A673 (cell line): ENCODE measurements at places on chromosomes 11 and 22.

GRCh38 chr22:22855617-22856308, 31.9 kb upstream of the IGLL5 start:
- peak; percentile 45 for DNase-seq

GRCh38 chr22:37449331-37450001, 22.2 kb upstream of the ELFN2 start:
- DNase-seq = no peak

- DNase-seq = no peak
Measured at GRCh38 chr11:119916568-119916967, 187.6 kb upstream of the NECTIN1 start.

DNA sequence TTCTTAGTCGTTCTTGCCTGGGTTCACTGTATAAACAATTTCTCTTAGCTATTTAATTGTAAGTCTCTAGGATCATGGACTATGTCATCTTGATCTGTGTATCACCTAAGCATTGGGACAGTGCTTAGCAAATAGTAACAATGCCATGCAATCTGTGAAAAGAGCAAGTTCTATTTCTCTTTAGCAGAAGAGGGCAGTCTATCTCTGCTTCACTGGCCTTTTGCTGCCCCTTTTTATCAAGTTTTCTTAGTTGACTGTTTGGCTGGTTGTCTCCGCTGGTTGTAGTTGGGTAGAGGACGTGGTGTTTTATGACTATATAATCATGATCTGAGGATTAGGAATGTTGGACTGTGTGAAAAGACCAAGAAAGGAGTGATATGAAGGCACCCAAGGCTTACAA, 315.0 kb downstream of the JRKL start:
- peak; percentile 45 for DNase-seq

- no peak for DNase-seq
Measured at GRCh38 chr11:58658623-58659022, 36.2 kb downstream of the CNTF start.

GRCh38 chr11:11978792-11979487, 29.5 kb downstream of the DKK3 start:
- DNase-seq = peak; percentile 74

DNA sequence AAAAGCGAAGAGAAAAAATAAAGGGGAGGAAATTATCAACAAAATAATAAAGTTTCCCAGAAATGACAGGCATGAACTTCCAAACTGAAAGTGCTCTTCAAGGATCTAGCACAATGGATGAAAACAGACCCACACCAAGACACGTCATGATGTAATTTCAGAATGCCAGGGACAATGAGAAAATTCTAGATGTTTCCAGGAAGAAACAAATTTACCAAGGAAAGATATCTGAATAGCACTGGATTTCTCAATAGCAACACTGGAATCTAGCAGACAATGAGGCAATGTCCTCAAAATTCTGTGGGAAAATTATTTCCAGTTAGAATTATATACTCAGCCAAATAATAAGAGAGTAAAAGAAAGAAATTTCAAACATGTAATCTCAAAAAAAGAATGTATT, 46.0 kb downstream of the DENND5A start:
- DNase-seq = no peak

DNA sequence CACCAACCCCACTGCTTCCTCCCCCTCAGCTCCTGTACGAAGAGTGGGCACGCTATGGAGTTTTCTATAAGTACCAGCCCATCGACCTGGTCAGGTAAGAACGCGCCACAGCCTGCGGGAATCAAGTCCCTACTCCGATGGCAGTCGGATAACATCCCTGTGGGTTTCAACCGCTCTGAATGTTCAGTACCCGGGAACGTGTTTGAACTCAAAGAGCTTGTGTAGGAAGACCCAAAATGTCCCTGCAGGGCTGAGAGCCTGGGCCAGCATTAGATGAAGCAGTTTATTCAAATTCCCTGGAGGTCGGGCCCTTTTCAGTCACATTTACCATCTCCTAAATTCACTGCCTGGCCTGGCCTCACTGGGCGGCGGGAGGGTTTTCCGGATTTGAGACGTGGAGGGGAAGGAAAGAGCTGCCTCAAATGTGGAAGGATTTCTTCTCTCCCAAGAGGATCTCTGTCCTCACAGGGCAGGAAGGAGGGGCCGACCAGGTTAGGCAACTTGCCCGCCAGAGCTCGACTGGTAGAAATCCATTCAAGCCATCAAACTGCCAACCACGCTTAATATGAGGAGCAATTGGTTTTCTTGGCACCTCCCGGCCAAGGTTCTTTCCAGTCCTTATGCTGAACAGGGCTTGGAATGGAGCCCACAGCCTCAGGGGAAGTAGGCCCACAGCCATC, 46.3 kb downstream of the ANO1 start:
- DNase-seq = no peak

GRCh38 chr11:111329306-111330204, 31.2 kb downstream of the POU2AF3 start:
- DNase-seq = no peak

GRCh38 chr11:75499423-75500190, 26.1 kb downstream of the GDPD5 start:
- no peak for DNase-seq

GRCh38 chr11:27347359-27348339, 15.4 kb downstream of the CCDC34 start:
- peak; percentile 70 for DNase-seq

DNA sequence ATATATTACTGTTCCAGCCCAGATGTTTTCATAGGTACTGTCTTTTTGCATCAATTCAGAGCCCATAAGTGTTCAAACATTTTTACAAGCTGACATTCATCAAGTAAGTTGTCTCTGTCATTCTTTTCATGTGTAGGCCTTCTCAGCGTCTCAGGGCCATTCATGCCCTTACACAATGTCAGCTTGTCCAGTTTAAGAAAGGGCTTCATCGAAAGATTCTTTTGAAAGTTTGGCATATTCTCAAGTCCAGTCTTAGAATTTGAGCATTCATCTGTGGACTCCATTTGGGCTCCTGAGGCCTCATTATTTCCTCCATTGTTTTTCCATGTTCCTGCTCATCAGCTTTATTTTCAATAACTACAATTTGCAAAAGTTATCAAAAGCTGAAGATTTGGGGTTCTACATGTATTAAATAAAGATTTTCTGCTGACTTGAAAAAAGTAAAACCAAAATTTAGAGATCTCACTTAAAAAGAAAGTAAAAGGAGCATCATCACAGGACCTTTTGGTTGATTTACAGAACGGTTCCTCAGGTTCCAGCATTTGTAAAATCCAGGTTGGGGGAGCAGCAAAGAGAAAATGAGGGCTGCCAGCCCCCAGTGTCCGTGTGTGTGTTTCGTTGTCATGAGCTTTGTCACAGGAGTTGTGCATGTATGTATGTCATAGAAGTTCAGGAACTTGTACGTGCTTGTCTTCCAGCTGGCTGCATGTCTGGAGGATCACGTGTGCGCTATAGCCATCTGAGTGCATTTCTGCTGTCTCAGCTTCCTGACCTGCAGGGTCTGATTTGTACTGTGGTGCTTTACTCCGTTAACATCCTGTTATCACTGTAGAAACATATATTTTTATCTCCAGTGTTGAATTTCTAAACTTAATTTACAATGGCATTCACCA, 15.6 kb downstream of the MOV10L1 start:
- no peak for DNase-seq

DNA sequence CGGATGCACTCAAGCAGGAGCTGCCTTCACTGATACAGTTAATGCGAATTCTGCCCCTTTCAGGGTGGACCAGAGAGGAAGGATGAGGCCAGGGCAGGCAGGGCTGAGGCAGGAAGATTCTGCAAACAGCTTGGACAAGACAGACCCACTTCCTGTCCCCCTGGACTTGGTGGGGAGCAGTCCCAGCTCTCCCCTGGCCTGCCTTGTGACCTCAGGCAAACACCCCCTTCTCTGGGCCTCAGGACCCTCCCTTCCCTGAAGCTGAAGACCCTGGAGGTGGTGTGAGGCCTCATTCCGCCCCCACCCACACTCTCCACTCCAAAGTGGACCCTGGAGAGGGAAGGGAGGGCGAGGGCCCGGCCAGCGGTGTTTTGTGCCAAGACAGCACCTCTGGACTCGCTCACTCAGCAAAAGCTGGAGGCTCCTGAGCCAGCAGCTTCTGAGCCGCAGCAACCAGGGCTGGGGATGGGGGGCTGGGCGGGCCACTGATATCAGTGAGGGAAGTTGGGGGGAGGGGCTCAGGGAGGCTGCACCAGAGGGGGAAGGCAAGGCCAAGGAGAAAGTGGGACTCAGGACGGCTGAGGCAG, 8.5 kb downstream of the RAB3IL1 start:
- no peak for DNase-seq

GRCh38 chr22:22161924-22162851, 82.4 kb upstream of the VPREB1 start:
- DNase-seq = no peak

- no peak for DNase-seq
Measured at GRCh38 chr22:38950527-38951295, 6.7 kb upstream of the APOBEC3A start.

GRCh38 chr22:39254122-39254521, 9.3 kb upstream of the PDGFB start:
- no peak for DNase-seq

GRCh38 chr11:62796281-62796680, 4.5 kb upstream of the TMEM223 start:
- no peak for DNase-seq

- peak; percentile 93 for DNase-seq
Measured at GRCh38 chr11:112289588-112290492, 29.2 kb upstream of the PLET1 start.

- DNase-seq = no peak
Measured at GRCh38 chr11:36239636-36240035, 49.6 kb downstream of the COMMD9 start.

DNA sequence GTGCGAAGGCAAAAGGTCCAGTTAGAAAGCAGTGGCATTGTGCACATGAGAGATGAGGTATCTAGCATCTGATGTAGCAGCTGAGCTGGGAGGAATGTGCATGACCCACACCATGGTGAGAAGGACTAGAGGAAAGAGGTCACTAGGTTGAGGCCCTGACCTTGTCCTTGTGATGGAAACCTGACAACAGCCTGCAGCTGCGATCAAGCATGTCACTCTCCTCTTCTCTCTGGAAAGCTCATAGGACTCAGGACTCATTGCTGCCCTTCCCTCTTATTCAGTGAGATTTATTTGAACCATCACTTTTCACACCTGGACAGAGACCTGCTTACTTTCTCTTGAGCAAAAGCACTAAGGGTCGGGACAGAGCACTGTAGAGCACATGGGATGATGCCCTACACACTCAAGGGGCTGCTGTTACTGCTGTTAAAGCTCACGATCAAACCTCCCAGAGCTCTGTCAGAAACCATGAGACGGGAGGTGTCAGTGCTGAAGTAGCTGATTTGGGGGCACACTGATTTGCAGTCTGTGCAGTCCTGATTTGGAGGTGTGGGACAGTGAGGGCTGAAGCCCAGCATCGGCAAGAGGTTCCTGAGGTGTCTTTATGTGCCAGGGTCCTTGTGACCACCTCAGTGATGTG, 104.3 kb downstream of the VPREB1 start:
- no peak for DNase-seq

GRCh38 chr11:8640267-8640906, 42.1 kb downstream of the TRIM66 start:
- DNase-seq = no peak

DNA sequence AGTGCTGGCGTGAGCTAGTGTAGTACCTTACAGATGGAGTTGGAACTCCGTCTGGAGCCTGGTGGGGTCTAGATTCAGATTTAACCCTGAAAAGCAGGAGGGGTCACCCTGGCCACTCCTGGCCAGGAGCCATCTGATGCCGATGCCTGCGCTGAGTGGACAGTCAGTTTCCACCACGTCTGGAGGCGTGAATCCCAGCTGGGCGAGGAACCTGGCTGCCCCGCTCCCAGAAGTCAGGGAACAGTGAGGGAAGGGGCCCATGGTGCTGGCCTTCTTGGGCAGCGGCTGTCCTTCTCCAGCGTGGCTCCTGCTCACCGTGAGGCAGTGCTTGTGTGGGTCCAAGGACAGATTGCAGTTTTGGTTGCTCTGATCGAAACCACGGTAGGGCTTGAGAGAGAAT, 76.3 kb downstream of the PARVB start:
- no peak for DNase-seq

DNA sequence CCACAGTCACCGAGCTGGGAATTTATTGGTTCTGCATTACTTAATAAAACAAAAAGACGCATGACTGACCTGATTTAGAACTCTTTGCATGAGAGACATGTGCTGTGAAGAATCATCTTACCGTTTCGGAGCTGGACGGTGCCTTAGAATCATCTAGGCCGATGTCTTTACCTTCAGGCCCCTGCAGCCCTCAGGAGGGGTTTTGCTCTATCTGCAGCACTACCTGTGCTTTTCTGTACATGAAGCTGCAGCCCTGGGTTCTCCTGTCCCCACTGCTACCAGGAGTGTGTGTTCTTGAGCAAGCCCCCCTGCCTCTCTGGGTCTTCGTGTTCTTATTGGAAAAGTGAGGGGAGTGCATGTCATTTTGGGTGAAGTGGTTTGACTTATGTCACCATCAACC, 94.0 kb upstream of the OR4B1 start:
- DNase-seq = no peak

- no peak for DNase-seq
Measured at GRCh38 chr11:69320326-69320725, 26.4 kb downstream of the MYEOV start.

DNA sequence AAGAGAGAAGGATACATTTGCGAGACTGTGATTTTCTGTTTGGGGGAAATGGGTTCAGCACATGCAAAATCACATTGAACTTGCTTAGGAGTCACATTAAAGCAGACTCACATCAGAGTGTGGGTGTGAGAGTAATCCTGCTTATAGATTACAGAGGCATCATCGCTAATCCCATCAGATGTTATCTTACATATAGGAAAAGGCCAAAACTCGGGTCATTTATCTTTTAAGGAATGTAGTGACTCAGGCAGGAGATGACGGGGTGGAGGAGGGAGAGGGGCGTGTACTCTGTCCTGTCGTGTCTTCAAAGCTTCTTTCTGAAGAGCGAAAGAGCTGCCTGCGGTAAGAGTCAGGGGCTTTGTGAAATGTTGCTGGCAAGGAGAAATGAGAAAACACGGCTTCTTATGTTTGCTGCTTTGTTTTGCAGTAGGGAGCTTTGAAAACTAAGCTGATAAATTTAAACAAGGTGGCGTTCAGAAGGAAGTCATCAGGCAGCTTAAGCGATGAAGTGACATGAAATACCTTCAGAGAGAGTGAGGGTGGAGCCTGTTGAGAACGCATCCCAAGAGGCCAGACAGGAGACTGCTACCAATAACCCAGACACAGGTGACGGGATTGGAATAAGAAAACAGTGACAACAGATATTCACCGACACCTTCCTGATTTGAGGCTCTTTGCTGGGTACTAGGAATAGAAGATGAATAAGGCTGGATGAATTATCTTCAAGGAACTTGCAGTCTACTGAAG, 2.2 kb upstream of the C11orf16 start:
- peak; percentile 80 for DNase-seq
